ENCODE measurements at places on chromosomes 11 and 22.

DNA sequence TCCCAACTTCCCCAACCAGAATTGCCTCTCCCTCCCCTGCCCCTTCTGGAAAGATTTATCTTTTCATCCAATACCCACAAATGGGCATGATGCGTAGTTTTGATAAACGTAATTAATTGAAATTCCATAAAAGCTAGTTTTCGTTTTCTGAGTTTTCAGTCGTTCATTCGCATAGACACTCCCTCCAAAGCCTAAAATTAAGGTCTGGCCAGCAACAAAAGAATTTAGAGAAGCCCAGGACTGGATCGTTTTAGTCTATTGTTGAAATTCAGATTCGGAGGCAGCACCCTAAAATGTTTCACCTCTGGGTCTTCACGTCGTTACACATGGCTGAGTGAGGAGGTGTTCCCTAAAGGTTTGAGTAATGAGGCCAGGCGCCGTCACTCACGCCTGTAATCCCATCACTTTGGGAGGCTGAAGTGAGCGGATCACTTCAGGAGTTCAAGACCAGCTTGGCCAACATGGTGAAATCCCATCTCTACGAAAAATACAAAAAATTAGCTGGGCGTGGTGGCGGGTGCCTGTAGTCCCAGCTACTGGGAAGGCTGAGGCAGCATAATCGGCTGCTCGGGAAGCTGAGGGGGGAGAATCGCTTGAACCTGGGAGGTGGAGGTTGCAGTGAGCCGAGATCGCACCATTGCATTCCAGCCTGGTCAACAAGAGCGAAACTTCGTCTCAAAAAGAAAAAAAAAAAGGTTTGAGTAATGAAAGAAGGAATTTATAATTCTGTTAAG, 589 bp upstream of the NDUFC2 start:
- DNase-seq, result no peak

DNA sequence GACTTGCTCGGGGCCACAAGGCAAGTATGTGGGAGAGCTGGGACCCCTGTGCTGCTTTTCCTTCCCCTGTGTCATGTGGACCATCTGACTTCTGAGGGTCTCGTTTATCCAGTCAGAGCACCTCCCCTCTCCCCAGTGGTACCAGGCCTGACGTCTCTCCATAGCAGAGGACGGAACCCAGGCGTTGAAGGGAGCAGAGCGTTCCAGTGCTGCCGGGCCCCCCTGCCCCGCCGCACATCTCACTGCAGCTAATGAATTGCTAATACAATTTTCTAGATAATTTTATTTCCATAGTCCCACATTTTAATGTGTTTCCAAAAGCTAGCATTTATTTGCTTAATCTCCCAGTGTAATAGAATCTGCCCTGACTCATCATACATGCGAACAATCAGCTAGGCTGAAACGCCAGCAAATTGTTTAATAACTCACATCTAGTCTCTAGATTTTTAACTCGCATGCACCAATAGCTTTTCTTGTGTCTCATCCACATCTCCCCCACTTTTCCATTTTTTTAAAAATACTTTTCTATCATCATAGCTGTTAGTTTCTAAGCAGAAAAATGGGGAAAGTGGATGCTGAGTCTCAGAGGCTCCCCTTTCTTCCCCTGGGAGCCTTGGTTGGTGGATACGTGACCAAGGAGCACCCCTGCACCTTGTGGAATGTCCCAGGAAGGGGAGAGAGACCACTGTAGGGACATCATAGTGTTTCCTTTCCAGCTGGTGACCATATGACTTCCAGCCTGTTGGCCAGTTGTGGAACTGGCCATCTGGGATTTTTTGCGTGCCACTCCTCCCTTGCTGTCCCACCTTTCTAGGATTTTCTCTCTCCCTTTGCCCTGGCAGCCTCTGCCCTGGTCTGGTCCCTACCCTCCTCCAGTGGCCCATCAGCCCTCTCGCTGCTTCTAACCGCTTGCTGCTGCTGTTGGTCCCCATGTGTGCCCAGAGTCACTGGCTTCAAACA, 58.6 kb upstream of the NNMT start:
- no peak for DNase-seq

DNA sequence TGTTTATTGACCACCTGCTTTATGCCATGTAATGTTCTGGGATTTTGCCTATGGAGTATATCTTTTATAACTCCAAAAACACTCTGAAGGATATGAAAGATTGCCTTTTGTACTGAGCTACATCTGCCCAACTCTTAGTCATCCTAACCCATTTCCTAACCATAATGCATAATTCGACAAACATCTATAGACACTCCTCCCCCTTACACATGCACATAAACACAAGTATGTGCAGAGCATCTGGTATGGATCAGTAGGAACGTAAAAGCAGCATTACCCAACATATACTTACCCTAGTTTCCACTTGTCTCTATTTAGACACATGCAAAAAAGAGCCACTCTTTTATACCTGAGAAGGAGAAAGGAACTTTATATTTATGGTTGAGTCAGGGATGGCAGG, 272.8 kb downstream of the FAM76B start:
- no peak for DNase-seq

GRCh38 chr11:60993615-60994014, 22.1 kb downstream of the CD6 start:
- DNase-seq, result no peak

DNA sequence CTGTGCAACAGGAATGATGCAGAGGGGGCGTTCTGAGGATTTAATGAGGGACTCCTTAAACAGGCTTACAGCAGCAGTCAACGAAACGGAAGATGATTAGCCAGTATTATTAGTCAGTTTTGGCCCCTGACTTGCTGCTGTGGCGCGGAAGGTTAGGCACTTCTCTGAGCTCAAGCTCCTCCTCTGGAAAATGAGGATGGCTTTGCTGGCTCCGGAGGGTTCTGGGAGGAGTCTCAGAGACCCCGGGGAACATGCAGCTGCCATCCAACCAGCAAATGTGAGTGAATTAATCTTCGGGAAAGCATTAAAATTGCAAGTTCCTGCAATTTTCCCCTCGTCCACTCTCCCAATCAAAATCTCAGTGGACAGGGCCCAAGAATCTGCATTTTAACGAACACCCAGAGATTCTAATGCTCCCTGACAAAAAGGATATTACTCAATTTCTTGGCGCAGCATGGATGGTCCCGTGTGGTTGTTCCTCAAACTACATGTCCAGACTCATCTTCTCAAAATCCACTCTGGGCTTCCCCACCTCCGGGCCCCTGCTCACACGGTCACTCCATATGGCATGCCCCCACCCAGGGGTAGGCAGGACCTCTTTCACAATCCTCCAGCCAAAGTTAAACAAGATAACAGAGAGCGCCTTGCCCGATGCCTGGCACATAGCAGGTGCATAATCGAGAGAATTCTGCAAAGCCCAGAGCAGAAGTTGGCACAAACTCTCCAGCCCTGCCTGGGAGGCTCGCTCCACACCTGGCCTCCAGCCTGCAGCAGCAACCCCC, 6.4 kb downstream of the ELFN2 start:
- DNase-seq, result no peak

DNA sequence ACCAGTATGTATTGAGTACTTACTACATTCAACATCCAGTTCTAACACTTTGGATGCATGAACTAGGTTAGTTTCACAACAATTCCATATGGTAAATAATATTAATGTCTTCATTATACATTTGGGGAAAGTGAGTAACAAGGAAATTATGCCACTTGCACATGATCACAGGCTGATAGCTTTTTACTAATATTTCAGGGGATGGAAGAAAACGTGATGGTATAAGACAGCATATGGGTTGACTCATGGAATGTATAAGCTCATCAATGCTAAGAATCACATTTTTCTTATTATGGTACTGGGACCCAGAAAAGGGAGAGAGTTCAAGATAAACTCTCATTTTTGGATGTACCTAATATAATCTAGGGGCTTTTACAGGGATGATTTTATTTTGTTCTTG, 188.7 kb downstream of the MIAT start:
- DNase-seq, result no peak

DNA sequence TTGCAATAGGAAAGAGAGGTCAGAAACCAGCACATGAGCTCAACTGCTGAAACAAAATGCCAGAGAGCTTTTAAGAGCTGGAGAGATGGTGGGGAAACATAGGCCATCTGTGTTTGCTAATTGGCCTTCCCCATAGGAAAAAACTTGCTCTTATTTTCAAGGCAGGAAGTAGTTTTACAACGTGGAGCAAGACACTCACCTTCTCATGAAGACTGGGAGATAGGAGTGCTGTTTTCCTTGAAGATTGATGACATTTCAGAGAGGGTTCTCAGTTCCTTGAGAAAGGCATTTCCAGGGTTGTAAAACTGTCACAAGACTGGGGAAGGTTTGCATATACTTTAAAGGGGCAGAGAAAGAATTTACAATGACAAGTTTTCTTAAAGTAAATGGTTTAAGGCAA, 586.3 kb upstream of the RAG2 start:
- no peak for DNase-seq

DNA sequence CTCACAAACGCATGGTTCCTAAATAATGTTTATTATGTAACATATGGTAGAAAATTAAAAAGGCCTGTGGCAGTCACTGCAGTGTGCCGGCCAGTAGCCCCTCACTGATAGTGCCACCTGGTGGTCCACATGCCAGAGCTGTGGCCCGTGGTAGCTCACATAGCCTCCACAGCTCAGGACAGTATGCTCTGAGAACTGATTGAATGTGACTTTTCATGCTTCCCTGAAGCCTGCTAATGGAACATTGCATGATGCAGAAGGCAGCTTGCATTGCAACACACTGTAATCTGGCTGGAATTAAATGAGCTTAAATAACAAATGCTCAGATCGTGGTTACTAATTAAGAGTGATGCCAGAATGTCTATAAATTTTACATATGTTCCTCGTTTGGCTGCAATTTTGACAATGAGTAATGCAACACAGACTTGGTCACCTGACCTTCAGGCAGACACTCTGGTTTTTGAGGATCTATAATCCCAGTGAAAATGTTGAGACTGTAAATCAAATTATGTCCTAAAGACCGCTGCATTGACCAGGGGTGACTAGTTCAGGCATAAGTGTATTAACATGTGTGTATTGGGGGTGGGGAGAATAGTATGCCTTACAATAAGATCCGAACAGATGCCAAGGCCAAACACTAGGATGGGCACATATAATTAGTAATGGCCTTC, 566.4 kb downstream of the METTL15 start:
- DNase-seq, result no peak

DNA sequence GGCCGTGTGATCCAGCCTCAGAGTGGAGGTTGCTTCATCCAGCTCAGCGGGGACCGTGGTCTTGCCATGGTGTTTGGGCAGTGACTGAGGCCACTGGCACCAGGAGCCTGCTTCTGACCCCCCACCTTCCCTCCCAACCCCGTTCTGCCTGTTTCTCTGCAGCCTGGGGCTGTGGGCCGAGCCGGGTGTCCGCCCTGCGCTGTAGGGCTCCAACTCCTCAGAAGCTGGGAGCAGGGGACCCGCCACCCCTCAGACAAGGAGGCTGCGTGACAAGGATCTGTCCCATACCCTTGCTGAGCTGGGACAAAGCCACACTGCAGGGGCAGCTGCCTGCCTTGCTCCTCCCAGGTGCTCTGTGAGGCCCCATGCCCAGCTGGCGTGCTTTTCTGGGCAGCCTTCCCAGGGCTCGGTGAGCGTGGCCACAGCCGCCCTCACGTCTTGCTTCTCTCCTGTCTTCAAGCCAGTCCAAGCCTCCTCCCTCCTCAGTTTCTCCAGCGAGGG, 11.7 kb upstream of the ARFGAP3 start:
- DNase-seq, result no peak

DNA sequence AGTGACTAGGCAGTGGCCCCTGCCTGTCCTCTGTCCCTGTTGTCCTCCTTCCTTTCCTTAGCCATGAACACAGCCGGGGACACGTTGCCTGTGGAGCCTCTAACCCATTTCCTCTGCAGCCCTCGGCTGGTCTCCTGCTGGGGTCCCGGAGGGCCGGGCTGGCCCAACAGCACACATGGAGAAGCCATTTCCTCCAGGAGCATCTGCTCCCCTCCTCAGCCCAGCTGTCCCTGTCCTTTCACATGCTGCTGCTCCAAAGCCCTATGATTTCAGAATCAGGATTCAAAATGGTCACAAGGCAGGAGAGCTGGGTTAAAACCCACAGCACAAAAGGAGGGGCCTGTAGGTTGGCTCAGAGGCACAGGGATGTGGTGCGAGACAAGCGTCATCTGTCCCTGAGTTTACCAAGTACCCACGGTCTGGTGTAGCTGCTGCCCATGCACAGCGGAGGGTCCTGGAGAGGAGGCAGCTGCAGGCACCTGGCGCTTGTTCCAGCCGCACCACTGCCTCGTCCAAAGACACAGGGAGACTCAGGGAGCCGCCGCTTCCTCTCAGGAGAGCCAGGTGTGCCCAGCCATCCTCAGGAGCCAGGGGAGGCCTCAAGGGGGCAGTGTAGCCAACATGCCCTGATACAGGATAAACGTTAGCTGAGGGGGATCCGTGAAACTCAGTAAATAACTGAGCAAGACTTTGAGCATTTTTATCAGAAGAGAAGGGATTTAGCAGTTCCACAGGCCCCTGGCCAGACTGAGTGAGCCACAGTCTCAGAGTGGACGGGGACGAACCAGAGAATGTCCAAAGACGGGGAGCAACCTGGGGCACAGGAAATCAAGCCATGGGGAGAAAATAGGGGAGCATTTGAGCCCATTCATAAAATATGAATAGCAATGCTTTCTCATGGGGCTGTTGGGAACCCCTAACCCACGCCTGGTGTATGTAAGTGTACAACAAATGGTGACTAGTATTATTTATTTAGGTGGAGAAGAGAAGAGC, 3.9 kb upstream of the VSIG10L2 start:
- DNase-seq, result no peak
